Lung (tissue), 17 donors: ENCODE measurements at places on chromosomes 7 and 10.

- DNase-seq: no peak
Measured at GRCh38 chr7:3193379-3194120, 107.5 kb upstream of the SDK1 start.

DNA sequence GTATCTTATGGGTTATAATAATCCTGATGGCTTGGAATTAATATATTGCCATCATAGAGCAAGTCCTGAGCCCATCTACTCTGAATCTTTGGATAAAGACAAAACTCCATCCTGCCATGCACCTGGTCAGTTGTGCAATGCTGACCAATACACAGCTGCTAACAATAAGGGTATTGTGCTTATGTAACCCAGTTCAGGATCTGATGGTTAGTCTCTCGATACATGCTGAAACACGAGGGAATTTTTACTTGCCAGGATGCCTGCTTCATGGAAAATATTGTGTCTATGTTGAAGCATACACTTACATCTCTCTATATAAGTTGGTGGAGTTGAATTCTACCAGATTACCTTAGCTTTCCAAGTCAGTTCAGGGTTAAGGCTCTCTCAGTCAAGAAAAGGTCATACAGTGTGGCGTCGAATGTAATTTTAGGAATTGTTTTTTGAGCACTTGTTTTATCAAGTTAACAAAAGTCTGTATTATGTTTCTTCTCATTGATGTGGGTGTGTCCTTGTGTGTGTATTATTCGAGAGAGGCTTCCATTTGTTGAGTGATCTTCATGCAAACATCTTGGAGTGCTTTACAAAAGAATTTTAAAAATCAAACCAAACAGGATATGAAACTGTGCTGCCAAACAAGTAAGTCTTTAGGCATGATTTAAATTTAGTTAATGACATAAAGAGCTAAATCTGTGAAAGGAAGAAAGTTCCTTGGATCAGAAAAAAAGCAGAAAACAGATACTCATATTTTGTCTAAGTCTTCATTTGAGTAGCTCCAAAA, 449.1 kb downstream of the SUGCT start:
- no peak for DNase-seq

DNA sequence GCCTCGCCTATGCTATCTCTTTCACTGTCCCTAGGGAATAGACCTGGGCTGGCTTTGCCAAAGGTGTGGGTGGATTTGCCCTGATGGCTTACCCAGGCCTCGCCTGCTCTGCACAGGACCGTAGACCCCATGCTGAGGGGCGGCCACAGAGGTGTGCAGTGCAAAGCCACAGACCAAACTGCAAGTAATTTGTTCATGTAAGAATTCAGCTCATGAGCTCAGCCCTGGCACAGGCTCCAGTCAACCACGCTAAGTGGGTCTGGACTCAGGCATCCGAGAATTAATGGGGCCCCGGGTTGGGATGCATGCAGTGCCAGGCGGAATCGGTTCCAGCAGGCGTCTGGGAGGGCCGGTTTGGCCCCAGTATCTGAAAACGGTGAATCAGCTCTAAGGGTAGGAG, 445.2 kb downstream of the DNAJB6 start:
- no peak for DNase-seq

GRCh38 chr10:132575320-132576201, 38.0 kb downstream of the INPP5A start:
- DNase-seq: peak; percentile 90

DNA sequence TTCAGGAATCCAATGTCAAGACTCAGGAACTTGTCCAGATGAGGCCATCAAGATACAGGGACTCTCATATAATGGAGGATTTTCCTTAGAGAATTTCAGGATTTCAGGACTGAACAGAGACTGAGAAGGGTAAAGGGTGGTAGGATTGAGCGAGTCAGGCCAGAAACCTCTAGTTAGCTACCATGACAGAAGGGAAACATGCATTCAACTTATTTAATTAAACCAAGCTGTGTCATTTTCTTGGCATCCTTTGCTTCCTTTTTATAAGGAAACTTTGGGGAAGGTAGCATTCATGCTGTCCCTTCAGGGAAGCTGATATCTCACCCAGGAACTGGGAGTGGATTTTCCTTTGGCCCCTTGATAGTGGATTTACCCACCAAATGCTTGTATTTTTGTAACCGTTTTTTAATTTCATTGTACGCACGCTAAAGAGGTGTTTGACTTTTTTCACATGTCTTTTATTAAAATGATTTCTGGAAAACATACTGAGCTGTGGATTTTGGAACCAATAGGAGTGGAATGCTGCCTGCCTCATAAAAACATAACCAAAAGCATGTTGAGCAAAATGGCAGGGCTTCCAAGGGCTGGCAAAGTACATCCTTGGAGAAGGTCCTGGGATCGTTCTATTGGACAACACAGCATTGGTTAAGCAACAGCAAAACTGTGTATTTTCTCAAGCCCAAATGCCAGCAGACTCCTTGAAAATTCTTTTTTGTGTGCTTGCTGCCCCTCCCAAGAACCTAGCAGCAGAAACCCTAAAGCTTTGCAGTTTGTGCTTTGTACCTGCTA, 104.5 kb downstream of the CXCL12 start:
- no peak for DNase-seq

GRCh38 chr10:101289541-101289940, 60.3 kb upstream of the LBX1 start:
- DNase-seq: no peak

DNA sequence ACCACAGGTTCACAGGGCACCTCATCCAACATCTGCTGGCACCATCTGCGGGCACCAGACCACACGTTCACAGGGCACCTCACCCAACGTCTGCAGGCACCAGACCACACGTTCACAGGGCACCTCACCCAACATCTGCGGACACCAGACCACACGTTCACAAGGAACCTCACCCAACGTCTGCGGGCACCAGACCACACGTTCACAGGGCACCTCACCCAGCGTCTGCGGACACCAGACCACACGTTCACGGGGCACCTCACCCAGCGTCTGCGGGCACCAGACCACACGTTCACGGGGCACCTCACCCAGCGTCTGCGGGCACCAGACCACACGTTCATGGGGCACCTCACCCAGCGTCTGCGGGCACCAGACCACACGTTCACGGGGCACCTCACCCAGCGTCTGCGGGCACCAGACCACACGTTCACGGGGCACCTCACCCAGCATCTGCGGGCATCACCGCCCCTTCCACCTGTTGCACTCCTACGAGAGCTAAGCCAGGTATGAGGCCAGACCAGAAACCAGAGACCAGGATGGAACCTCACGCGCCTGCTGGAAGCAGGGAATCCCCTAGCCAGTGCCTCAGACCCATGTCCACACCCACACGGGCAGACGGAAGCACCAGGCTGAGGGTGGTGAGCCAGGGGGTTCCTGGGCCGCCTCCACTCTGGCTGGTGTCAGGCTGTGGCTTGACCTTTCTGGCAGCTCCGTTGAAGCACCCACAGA, 182.8 kb downstream of the MAD1L1 start:
- DNase-seq: no peak

DNA sequence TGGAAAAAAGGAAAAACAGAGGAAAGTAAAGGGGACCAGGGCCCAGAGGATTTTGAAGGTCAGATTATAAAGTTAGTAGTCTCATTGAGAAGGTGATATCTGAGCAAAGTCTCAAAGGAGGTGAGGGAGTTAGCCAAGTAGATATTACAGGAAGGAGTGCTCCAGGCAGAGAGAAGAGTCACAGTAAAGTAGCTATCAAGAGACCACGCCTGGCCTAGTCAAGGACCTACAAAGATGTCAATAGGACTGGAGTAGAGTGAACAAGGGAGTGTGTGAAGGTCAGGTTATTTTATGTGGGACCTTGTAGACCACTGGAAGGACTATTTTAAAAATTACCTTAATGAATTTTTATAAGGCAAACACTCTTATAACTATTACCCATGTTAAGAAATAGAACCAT, 64.8 kb downstream of the TPST1 start:
- DNase-seq: no peak
